ENCODE measurements at places on chromosomes 1 and 21.

GRCh38 chr1:245133995-245134715, 20.6 kb upstream of the KIF26B start:
- DNase-seq = no peak

DNA sequence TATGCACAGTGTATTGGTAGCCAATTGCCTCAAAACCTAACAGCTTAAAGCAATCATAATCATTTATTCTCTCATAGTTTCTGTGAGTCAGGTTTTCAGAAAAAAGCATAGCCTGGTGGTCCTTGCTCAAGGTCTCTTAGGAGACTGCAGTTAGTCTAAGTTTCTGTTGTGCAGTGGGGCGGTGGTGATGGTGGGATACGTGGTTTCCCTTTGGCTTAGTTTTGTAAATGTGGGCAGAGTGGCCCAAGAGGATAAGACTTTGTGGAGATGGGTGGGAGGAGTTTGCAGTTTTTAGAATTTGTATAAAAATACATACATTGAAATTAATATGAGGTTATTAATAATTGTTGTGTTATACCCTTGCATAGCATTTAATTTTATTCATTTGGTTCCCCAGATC, 68.6 kb downstream of the NOS1AP start:
- no peak for DNase-seq

DNA sequence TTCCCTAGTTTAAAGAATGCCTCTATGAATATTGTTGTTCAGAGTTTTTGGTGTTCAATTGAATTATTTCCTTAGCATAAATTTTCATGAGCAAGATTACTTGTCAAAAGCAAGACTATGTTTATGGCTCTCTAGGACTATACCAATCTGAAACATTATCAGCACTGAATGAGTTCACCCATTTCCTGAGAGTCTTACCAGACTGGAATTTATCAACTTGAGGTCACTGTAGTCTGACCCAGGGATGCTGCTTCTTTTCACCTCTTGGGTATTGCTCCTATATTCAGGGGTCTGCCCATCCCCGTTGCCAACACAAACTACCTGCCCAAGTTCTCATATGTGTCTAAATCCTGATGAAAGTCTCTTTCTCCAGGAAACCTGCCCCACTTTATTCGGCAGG, 42.6 kb downstream of the OPTC start:
- DNase-seq = no peak

DNA sequence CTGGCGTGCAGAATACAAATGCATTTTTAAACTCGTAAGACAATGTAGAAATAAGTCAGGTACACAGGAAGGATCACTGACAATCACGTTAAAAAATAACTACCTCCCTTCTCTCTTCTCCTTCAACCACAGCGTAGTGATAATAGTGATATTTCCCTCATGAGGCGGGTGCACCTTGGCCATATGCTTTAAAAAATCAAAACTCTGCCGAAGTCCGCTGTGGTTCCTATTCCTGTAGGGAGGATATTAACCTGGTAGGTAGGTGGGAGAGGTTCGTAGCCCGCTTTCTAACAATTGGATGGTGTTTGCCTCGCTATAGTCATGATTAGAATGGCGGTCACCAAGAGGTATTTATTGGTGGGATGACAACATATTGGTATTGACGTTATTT, 732 bp downstream of the GREM2 start:
- DNase-seq = no peak

- DNase-seq = no peak
Measured at GRCh38 chr21:38831526-38832467, 26.1 kb downstream of the ETS2 start.

DNA sequence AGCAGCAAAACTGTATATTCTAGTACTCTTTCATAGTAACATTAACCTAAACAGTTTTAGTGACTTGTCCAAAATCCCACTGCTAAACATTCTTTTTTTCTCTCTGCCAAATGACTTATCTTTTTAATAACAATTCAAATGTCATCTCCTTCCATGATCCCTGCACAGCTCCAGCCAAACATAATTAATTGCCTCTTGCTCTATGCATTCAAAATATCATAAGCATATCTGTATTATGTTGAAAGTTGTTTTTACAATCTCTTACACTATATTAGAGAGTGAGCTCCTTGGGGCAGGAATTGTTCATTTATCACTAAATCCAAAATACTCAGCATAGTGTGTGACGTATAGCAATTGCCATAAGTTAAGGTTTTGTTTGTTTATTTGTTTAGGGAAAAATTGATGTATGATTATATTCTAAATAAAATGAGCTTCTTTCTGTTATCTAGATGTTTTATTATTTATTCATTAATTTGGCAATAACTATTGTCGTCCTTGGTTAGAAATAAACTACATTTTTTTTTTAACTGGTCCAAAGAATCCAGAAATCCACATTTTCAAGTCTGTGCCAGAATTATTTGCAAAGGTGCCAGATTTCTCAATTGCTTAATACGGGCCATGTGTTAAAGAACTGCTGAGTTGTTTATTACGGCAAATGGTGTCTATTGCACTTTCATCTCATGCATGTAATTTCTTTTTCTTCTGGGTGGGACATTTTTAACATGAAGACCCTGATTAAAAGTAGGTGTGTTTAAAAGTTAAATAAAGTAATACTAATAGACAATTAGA, 577.2 kb upstream of the ZRANB2 start:
- DNase-seq = no peak
